Activated CD4-positive, alpha-beta memory T cell treated with anti-CD3 and anti-CD28 coated beads, Interleukin-2, amount 10 ng/mL, durations not matched to agents 7 days and 5 days (primary cell): ENCODE measurements at places on chromosomes 12 and 14. TPM values are rescaled to one million over a fixed set of nuclear protein-coding genes. Genes with fewer than 3 reads are reported as not detected.

- H3K4me3 ChIP-seq: no peak overlapping the region
- no peak overlapping the region for H3K27ac ChIP-seq
- DNase-seq: no peak
- no peaks in the 10 kb centered on the region for H3K4me1 ChIP-seq
- H3K36me3 ChIP-seq: no peaks in the 10 kb centered on the region
These were observed 43.6 kb upstream of the CMAS start for GRCh38 chr12:22002430-22002829.

- no peaks in the 10 kb centered on the region for H3K36me3 ChIP-seq
- H3K27me3 ChIP-seq: no peaks in the 10 kb centered on the region
- H3K4me3 ChIP-seq: no peak overlapping the region
- no peak overlapping the region for H3K27ac ChIP-seq
- no peaks in the 10 kb centered on the region for H3K4me1 ChIP-seq
These were observed 527.2 kb downstream of the NRXN3 start for GRCh38 chr14:78697341-78697740.

DNA sequence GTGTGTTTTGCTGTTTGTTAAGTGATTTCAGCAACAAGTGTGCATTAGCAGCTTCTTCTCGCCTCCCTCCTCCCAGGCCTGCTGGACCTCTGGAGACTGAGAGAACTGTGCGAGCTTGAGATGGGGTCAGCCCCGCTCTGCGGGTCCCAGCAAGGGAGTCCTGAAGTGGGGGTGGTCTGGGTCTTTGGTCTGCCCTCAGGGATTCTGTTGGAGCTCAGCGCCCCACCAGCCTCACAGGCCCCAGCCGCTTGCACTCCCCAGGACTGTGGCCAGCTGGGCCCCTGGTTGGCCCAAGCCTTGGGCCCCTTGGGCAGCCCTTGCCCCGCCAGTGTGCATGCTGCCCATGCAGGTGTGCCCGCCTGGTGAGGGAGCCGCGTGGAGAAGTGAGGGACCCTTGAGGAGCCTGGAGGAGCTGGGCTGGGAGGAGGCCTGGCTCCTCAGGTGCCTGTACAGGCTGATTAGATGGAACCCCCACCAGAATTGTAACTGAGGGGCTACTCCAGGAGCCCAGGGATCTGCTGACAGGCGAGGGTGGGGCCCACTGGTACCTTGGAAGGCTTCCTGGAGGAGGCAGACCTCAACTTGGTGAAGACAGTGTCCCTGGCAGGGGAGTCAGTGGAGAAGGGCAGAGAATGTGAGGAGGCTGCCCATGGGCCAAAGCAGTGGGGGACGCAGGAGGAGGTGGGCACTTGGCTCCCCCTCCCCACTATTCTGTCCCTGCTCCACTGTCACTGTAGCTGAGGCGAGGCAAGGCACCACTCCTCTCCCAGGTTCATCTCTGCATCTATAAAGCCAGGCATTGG, 56.7 kb downstream of the BEGAIN start:
- H3K4me3 ChIP-seq: no peak overlapping the region
- no peak overlapping the region for H3K27ac ChIP-seq

DNA sequence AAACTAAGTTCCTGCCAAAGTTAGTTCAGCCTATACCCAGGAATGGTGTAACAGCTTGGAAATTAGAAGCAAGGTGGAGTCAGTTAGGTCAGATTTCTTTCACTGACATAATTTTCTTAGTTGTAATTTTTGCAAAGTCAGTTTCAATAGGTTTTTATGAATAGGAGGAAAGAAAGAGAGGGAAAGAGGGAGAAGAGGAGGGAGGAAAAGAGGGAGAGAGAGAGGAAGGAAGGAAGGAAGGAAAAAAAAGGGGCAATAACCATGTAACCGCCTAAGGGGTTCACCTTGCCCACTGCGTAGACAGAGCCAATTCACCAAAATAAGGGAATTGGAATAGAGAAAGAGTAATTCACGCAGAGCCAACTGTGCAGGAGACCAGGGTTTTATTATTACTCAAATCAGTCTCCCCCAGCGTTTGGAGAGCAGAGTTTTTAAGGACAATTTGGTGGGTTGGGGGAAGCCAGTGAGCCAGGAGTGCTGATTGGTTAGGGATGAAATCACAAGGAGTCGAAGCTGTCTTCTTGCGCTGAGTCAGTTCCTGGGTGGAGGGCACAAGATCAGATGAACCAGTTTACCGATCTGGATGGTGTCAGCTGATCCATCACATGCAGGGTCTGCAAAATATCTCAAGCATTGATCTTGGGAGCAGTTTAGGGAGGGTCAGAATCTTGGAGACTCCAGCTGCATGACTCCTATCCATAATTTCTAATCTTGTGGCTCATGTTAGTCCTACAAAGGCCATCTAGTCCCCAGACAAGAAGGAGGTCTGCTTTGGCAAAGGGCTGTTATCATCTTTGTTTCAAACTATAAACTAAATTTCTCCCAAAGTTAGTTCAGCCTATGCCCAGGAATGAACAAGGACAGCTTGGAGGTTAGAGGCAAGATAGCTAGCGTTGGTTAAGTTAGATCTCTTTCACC, 126.0 kb upstream of the AMIGO2 start:
- peaks cover 65% of the 10 kb centered on the region for H3K36me3 ChIP-seq
- H3K27ac ChIP-seq: peak overlapping the region; percentile 89
- peaks cover 64% of the 10 kb centered on the region for H3K4me1 ChIP-seq
- no peaks in the 10 kb centered on the region for H3K27me3 ChIP-seq

GRCh38 chr14:68669603-68670358, 123.1 kb downstream of the ZFP36L1 start:
- H3K4me1 ChIP-seq: peaks cover 14% of the 10 kb centered on the region
- H3K4me3 ChIP-seq: no peak overlapping the region
- no peaks in the 10 kb centered on the region for H3K27me3 ChIP-seq
- H3K36me3 ChIP-seq: no peaks in the 10 kb centered on the region
- no peak for DNase-seq
- no peak overlapping the region for H3K27ac ChIP-seq

GRCh38 chr12:94299846-94300245, 151.5 kb downstream of the PLXNC1 start:
- peaks cover 84% of the 10 kb centered on the region for H3K36me3 ChIP-seq
- no peak overlapping the region for H3K4me3 ChIP-seq
- H3K4me1 ChIP-seq: peaks cover 24% of the 10 kb centered on the region

- H3K27ac ChIP-seq: no peak overlapping the region
- H3K27me3 ChIP-seq: peaks cover 5% of the 10 kb centered on the region
- no peak for DNase-seq
- H3K4me1 ChIP-seq: no peaks in the 10 kb centered on the region
- no peak overlapping the region for H3K4me3 ChIP-seq
These were observed 20.1 kb downstream of the NID2 start for GRCh38 chr14:52048641-52049204.

DNA sequence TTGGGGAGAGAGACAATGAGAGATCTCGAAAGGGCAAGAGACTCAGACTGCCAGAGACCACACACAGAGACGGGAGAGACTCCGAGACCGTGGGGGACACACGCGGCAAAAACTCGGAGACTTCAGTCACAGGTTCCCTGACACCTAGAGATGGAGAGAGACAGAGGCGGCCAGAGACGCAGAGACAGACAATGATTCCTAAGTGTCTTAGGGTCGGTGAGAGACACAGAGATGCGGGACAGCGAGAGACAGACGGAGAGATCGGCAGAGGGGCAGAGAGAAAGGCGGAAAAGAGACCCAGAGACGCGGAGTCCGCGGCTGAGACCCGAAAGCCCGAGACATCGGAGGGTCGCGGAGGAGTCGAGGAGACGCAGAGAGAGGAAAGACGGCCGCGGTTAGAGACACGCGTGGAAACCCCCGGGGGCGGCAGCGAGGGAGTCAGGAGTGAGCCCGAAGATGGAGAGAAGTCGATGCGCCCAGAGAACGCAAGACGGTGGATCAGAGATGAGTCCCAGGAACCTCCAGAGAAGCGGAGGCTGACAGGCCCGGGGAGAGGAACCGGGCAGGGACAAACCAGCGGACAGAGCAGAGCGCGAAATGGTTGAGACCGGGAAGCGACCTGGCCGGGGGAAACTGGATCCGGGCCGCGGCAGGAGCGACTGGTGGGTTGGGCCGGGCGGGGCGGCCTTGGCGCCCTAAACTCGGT, 7.8 kb downstream of the LHX5 start:
- H3K4me3 ChIP-seq: peak overlapping the region; percentile 1
- H3K27me3 ChIP-seq: peaks cover 72% of the 10 kb centered on the region
- H3K4me1 ChIP-seq: peaks cover 23% of the 10 kb centered on the region
- H3K36me3 ChIP-seq: peaks cover 8% of the 10 kb centered on the region
- no peak for DNase-seq
- peak overlapping the region; percentile 12 for H3K27ac ChIP-seq

- H3K27ac ChIP-seq: no peak overlapping the region
- H3K4me1 ChIP-seq: peaks cover 27% of the 10 kb centered on the region
- no peaks in the 10 kb centered on the region for H3K27me3 ChIP-seq
- DNase-seq: no peak
- no peak overlapping the region for H3K4me3 ChIP-seq
These were observed 15.4 kb downstream of the DGLUCY start for GRCh38 chr14:91129261-91129660.

- H3K4me3 ChIP-seq: no peak overlapping the region
- H3K27me3 ChIP-seq: no peaks in the 10 kb centered on the region
- no peaks in the 10 kb centered on the region for H3K4me1 ChIP-seq
- DNase-seq: no peak
- no peak overlapping the region for H3K27ac ChIP-seq
These were observed 138.7 kb upstream of the PRICKLE1 start for GRCh38 chr12:42728287-42728686.

Gene KRT3
- not detected for total RNA-seq

Gene RFLNA
- total RNA-seq: not detected

Gene TSPAN8
- total RNA-seq: not detected
